ENCODE measurements at places on chromosomes 11 and 22. TPM values are rescaled to one million over a fixed set of nuclear protein-coding genes. Genes with fewer than 3 reads are reported as not detected.

- no peak for DNase-seq
These were observed 78.8 kb downstream of the CABIN1 start for GRCh38 chr22:24089951-24090350.

- no peak for DNase-seq
These were observed 38.0 kb upstream of the TBCEL start for GRCh38 chr11:120985718-120986569.

DNA sequence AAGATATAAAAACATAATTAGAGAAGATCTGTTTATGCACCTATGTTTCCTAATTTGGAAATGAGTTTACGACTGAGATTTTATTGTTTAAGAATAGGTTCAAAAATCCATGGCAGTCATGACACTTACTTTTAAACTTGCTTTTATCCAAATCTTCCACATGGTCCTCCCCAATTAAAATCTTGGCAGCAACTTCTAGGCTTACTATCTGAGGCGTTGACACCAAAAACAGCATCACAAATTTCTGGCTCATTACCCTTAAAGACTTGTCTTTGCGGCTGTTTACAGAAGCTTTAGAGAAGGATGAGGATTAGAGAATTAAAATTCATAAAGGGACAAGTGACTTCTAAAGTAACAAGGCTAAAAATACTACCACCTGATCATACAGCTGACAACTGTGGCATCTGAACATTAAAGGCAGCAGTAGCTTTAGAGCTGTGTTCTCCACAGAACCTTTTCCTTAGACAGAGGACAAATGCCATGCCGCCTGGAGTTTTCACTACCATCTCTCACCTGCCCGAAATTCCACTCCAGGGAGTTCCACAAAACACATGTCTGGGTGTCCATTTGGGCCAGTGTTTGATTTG lies 6.4 kb downstream of the E2F8 start:
- DNase-seq = no peak

Gene PITPNB
- total RNA-seq = 15.1 TPM

Gene MYO18B
- total RNA-seq = 273 TPM

All from gastrocnemius medialis (tissue), 4 donors.